Stimulated activated memory B cell treated with anti-CD40 and anti-IgM and Interleukin-4, amounts not matched to agents 10 μg/mL and 1 μg/mL and 100 μg/mL, for 72 hours (primary cell): ENCODE measurements at places on chromosomes 7 and 10.

- no peak for ATAC-seq
These were observed 51.9 kb upstream of the PIK3AP1 start for GRCh38 chr10:96772196-96772595.

- ATAC-seq: no peak
These were observed 3.3 kb downstream of the CRYGN start for GRCh38 chr7:151436446-151437158.

DNA sequence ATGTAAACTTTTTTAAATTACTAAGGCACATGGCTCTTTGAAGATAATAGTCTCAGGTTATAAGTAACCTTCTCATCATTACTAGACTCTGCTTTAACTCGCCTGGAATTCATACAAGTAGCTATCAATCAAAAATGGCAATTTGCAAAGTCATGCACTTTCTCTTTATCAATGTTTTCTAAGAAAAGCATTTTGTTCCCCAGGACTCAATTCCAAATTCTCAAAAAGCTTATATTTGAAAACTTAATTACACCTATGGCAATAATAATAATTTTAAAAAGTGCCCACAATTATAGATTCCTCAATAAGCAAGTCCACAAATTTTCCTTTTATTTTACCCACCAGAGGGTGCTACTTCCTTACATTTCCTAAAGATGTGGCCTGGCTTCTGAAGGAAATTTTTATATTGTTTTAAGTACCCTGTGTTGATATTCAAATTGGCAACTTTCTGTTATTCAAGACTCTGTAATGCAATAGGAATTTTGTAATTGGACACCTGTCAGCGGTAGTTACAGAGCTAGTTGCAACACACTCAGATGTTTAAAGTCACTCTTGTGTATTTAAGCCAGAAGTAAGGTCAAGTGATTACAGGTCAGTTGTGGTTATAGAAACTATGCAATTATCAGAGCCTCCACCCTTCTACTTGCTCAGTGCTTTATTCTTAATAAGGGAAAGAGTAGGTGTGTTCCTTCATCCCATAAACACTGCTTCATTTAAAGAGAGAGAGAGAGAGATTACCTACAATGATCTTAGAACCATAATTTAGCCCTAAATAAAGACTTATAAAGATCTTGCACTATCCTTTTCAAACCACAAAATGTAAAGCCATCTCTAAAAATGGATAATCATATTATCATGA is 47.1 kb upstream of the HYAL4 start:
- ATAC-seq: no peak

DNA sequence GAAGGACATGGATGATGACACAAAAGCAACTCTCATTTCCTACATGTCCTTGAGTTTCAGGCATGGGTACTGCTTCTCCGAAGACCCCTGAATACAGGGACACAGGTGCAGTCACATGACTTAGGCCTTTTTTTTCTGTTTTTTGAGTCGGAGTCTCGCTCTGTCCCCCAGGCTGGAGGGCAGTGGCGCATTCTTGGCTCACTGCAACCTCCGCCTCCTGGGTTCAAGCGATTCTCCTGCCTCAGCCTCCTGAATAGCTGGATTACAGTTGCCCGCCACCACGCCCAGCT is 26.8 kb downstream of the IFT22 start:
- no peak for ATAC-seq

GRCh38 chr7:89247207-89247606 is 451.7 kb upstream of the TEX47 start:
- ATAC-seq: no peak

- ATAC-seq: no peak
These were observed 743 bp upstream of the PYROXD2 start for GRCh38 chr10:98415731-98416119.

DNA sequence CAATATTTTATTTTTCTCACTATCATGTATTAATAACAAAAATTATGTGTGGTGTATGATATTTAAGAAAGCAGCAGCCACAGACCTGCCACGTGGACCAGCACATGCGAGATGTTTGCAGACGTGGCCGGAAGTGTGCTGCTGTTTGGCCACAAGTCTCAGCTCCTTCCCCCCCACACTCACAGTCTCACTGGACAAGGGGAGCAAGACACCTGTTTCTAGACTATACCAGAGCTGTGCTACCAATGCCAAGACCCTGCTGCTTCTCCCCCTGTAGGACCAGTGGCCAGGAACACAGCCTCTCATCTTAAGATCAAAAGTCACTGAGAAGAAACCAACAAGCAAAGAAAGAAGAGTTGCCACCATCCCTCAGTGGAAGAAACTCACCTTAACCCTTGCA is 258.9 kb upstream of the PPP2R2D start:
- ATAC-seq: no peak

- no peak for ATAC-seq
These were observed 579 bp downstream of the IDI1 start for GRCh38 chr10:1048349-1048731.

- ATAC-seq: no peak
These were observed 31.3 kb upstream of the INSYN2A start for GRCh38 chr10:127227663-127228062.

- no peak for ATAC-seq
These were observed 8.7 kb downstream of the ZKSCAN1 start for GRCh38 chr7:100024020-100024619.

GRCh38 chr10:133271521-133272300 is 5.0 kb downstream of the ADAM8 start:
- no peak for ATAC-seq

- ATAC-seq: no peak
These were observed 70.8 kb downstream of the NKX6-2 start for GRCh38 chr10:132714986-132715775.

- no peak for ATAC-seq
These were observed 37.9 kb downstream of the PALS2 start for GRCh38 chr7:24611130-24611529.

- ATAC-seq: no peak
These were observed 358.1 kb upstream of the ZNF32 start for GRCh38 chr10:44006771-44007170.
